ENCODE measurements at places on chromosomes 7 and 10. TPM values are rescaled to one million over a fixed set of nuclear protein-coding genes. Genes with fewer than 3 reads are reported as not detected.

The HDAC9 gene
- 13.0 TPM for total RNA-seq

The SLC39A12 gene
- not detected for total RNA-seq

The H2BK1 gene
- total RNA-seq: not detected

The PPP1R9A gene
- 1.6 TPM for total RNA-seq

The PLAU gene
- 123 TPM for total RNA-seq

The LEP gene
- total RNA-seq: 4.1 TPM

The ACSL5 gene
- 9.6 TPM for total RNA-seq

The PPP1R17 gene
- total RNA-seq: not detected

The ABCB1 gene
- total RNA-seq: 0.12 TPM

The CHRM2 gene
- total RNA-seq: not detected

The HOXA10 gene
- total RNA-seq: not detected

The LHFPL3 gene
- not detected for total RNA-seq

The NOM1 gene
- total RNA-seq: 16.9 TPM

The TAF5 gene
- total RNA-seq: 1.9 TPM

The BAIAP2L1 gene
- 6.7 TPM for total RNA-seq

The PTPN20 gene
- 3.8 TPM for total RNA-seq

The CYP2C8 gene
- 0.32 TPM for total RNA-seq

The ZNF775 gene
- total RNA-seq: 5.4 TPM

The EPHB6 gene
- 13.4 TPM for total RNA-seq

The TMEM26 gene
- 8.8 TPM for total RNA-seq

The ANKRD2 gene
- total RNA-seq: 0.32 TPM

Measured in hair follicle dermal papilla cell (primary cell).